ENCODE measurements at places on chromosomes 2 and 18. TPM values are rescaled to one million over a fixed set of nuclear protein-coding genes. Genes with fewer than 3 reads are reported as not detected.

COL4A3 gene
- total RNA-seq, result not detected

SULT1C2 gene
- total RNA-seq, result not detected

SLC4A5 gene
- 0.20 TPM for total RNA-seq

MROH2A gene
- not detected for total RNA-seq

DPP4 gene
- 79.6 TPM for total RNA-seq

LDLRAD4 gene
- total RNA-seq, result 6.3 TPM

CAPN14 gene
- under 0.01 TPM for total RNA-seq

TCF7L1 gene
- 7.5 TPM for total RNA-seq

UGT1A4 gene
- not detected for total RNA-seq

MARCO gene
- total RNA-seq, result not detected

WDR43 gene
- 51.6 TPM for total RNA-seq

EML6 gene
- total RNA-seq, result 0.20 TPM

CLEC4F gene
- under 0.01 TPM for total RNA-seq

ANKRD29 gene
- total RNA-seq, result 0.79 TPM

RUFY4 gene
- total RNA-seq, result not detected

ANKRD12 gene
- total RNA-seq, result 35.5 TPM

NCK2 gene
- total RNA-seq, result 33.1 TPM

GALNT14 gene
- total RNA-seq, result not detected

REG1B gene
- total RNA-seq, result not detected

STARD6 gene
- total RNA-seq, result 0.20 TPM

TMEM37 gene
- total RNA-seq, result 0.20 TPM

PER2 gene
- 1.1 TPM for total RNA-seq

CNRIP1 gene
- 36.9 TPM for total RNA-seq

IL36B gene
- not detected for total RNA-seq

FIGN gene
- total RNA-seq, result under 0.01 TPM

GPBAR1 gene
- not detected for total RNA-seq

ARHGAP15 gene
- not detected for total RNA-seq

RAB17 gene
- total RNA-seq, result 12.6 TPM

HMSD gene
- not detected for total RNA-seq

SP140 gene
- total RNA-seq, result not detected

VIT gene
- total RNA-seq, result 0.22 TPM

UNC50 gene
- total RNA-seq, result 30.7 TPM

CCDC150 gene
- total RNA-seq, result 3.9 TPM

RGPD8 gene
- 2.4 TPM for total RNA-seq

SGPP2 gene
- not detected for total RNA-seq

ABCB6 gene
- 39.1 TPM for total RNA-seq

AQP12B gene
- total RNA-seq, result not detected

RAMP1 gene
- not detected for total RNA-seq

MRPS5 gene
- total RNA-seq, result 48.2 TPM

RGPD4 gene
- total RNA-seq, result not detected

NT5DC4 gene
- not detected for total RNA-seq

TPRKB gene
- total RNA-seq, result 20.4 TPM

APLF gene
- 13.3 TPM for total RNA-seq

FOXI3 gene
- total RNA-seq, result not detected

WDR33 gene
- total RNA-seq, result 16.1 TPM

PLA2R1 gene
- 7.0 TPM for total RNA-seq

ST8SIA5 gene
- total RNA-seq, result not detected

BCL11A gene
- total RNA-seq, result 0.65 TPM

REG3A gene
- not detected for total RNA-seq

TRABD2A gene
- 0.99 TPM for total RNA-seq

ARHGEF33 gene
- total RNA-seq, result under 0.01 TPM

CNGA3 gene
- total RNA-seq, result not detected

ATOH8 gene
- total RNA-seq, result 9.8 TPM

CERKL gene
- not detected for total RNA-seq

SERPINB12 gene
- total RNA-seq, result not detected

ANKRD62 gene
- total RNA-seq, result not detected

Measured in lung microvascular endothelial cell (primary cell).